ENCODE measurements at places on chromosomes 11 and 22. TPM values are rescaled to one million over a fixed set of nuclear protein-coding genes. Genes with fewer than 3 reads are reported as not detected.

TIGD3 gene
- total RNA-seq: 0.82 TPM

OLFML1 gene
- not detected for total RNA-seq

TRIM3 gene
- total RNA-seq: 17.3 TPM

MMP13 gene
- not detected for total RNA-seq

MRGPRX3 gene
- not detected for total RNA-seq

MYEOV gene
- total RNA-seq: 124 TPM

TMA7B gene
- total RNA-seq: not detected

UCP2 gene
- total RNA-seq: 84.6 TPM

CBX7 gene
- 1.6 TPM for total RNA-seq

RIMBP3B gene
- total RNA-seq: 0.71 TPM

C11orf16 gene
- not detected for total RNA-seq

SLC22A25 gene
- not detected for total RNA-seq

CYB5R2 gene
- 5.5 TPM for total RNA-seq

DPAGT1 gene
- 31.6 TPM for total RNA-seq

LDHAL6A gene
- not detected for total RNA-seq

CYTH4 gene
- total RNA-seq: 0.56 TPM

SIRT3 gene
- 19.7 TPM for total RNA-seq

MS4A7 gene
- total RNA-seq: not detected

KCNK4 gene
- not detected for total RNA-seq

ART5 gene
- total RNA-seq: 0.43 TPM

PKP3 gene
- total RNA-seq: 41.0 TPM

MEI1 gene
- total RNA-seq: not detected

DDI1 gene
- not detected for total RNA-seq

KCNE3 gene
- total RNA-seq: not detected

SNU13 gene
- total RNA-seq: 184 TPM

GRM5 gene
- not detected for total RNA-seq

CCDC116 gene
- total RNA-seq: 0.06 TPM

MMP27 gene
- total RNA-seq: not detected

TEX54 gene
- not detected for total RNA-seq

RAB36 gene
- total RNA-seq: 8.4 TPM

ANO5 gene
- 1.9 TPM for total RNA-seq

Data from A549 treated with Mapracorat at 1 μM for 4 hours (cell line).